ENCODE measurements at places on chromosomes 6 and 20. TPM values are rescaled to one million over a fixed set of nuclear protein-coding genes. Genes with fewer than 3 reads are reported as not detected.

Gene COL9A1
- not detected for total RNA-seq

Gene C6orf52
- total RNA-seq, result not detected

Gene UST
- total RNA-seq, result 35.4 TPM

Gene LIN28B
- not detected for total RNA-seq

Gene SOBP
- total RNA-seq, result 5.3 TPM

All from smooth muscle cell of bladder (primary cell).